H9 (cell line): ENCODE measurements at places on chromosomes 4 and X. TPM values are rescaled to one million over a fixed set of nuclear protein-coding genes. Genes with fewer than 3 reads are reported as not detected.

Gene RIBC1
- 1.0 and 1.2 TPM in 2 replicates for total RNA-seq

Gene ADH7
- total RNA-seq: not detected in 2 replicates

Gene HDX
- 4.0 and 5.0 TPM in 2 replicates for total RNA-seq

Gene SLC7A11
- 19.3 and 19.8 TPM in 2 replicates for total RNA-seq

Gene WAS
- total RNA-seq: 0.24 and 0.61 TPM in 2 replicates

Gene ADH1C
- total RNA-seq: not detected in 2 replicates

Gene SFRP2
- total RNA-seq: 156 and 161 TPM in 2 replicates

Gene TRIM2
- total RNA-seq: 28.9 and 29.0 TPM in 2 replicates

Gene LRRC66
- 0.09 TPM in 1 of 2 replicates, not detected in the other for total RNA-seq

DNA sequence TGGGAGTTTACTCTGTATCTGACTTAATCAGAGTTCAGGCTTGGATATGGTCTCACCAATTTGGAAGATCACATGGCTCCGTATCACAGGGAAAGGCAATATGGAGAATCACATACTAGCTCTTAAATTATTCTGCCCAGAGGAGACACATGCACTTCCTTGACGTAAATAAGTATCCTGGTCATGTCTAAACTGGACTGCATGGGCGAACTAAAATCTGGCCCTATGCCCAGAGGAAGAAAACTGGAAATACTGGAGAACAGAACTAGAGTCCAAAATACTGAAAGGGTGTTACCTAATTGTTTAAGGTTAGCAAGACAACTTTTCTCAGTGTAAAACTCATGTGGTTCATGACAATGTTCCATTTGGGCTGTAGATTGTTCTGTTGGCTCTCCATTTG is 832.3 kb downstream of the RAB28 start:
- H3K27ac ChIP-seq: no peak overlapping the region
- DNase-seq: no peak
- H3K36me3 ChIP-seq: no peaks in the 10 kb centered on the region
- no peaks in the 10 kb centered on the region for H3K4me1 ChIP-seq
- H3K4me3 ChIP-seq: no peak overlapping the region

GRCh38 chrX:1354036-1355019 is 17.7 kb downstream of the IL3RA start:
- H3K4me1 ChIP-seq: no peaks in the 10 kb centered on the region; the same call in 1 of the 2 replicates
- H3K4me3 ChIP-seq: no peak overlapping the region
- DNase-seq: no peak
- H3K36me3 ChIP-seq: peaks cover 12% of the 10 kb centered on the region; the same call in 2 of the 3 replicates
- no peaks in the 10 kb centered on the region for H3K27me3 ChIP-seq

- DNase-seq: no peak
- no peak overlapping the region for H3K27ac ChIP-seq
- no peaks in the 10 kb centered on the region for H3K4me1 ChIP-seq
- no peaks in the 10 kb centered on the region for H3K27me3 ChIP-seq
- H3K36me3 ChIP-seq: no peaks in the 10 kb centered on the region
- no peak overlapping the region for H3K4me3 ChIP-seq
Observed at GRCh38 chr4:93469560-93469959, 359.0 kb upstream of the ATOH1 start.

DNA sequence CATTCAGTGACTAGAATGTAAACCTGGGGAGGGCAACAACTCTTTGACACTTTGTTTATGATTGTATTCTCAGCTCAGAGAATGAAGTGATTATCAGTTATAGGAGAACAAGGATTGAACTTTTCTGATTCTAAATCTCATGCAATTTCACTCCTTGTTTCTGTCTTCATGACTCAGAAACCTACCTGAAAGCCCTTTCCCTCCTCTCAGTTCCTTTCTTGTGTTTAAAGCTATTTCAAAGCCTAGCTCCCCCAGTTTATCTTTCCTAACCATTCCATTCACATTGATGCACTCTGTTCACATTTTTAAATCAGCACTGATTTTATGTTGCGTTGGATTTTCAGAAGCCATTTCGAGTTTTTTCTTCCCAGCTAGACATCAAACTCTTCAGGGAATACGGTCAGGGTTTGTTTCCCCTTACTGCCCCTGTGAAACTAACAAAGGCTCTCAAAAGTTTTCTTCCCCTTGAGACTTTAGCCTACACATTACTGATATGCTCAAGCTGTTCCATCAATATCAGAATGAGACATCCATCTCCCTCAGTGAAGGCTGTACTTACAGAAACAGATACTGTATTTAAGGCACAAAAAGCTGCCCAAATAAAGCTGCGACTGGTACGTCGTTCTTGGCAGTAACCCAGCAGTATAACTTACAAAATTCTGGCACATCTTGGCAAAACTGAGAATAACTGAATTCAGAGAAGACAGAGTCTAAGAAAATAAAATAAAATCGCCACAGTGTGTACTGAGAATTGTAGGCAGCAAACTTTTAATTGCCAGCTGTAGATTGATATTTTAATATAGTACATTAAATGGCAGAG is 31.0 kb downstream of the SRPX start:
- DNase-seq: no peak
- no peaks in the 10 kb centered on the region for H3K4me1 ChIP-seq
- no peak overlapping the region for H3K27ac ChIP-seq
- no peaks in the 10 kb centered on the region for H3K36me3 ChIP-seq
- H3K4me3 ChIP-seq: no peak overlapping the region

DNA sequence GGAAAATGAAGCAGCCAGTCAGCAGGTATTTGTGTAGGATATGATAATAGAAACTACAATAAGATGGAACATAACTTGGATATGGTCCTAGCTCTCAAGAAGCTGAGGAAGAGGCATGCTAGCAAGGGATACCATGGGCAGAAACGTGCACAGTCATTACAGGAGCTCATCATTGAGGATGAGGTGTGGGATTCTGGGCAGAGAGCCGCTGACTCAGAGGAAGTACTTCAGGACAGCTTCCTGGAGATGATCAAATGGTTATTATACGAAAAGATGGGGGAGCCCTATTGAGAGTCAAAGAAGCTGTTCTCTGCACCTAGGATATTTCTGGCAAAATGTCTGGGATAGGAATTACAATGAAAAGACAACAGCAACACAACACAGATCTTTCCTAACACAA is 116.0 kb upstream of the PDE5A start:
- no peaks in the 10 kb centered on the region for H3K27me3 ChIP-seq
- no peaks in the 10 kb centered on the region; the same call in 1 of the 2 replicates for H3K4me1 ChIP-seq
- H3K4me3 ChIP-seq: no peak overlapping the region
- H3K27ac ChIP-seq: no peak overlapping the region
- no peaks in the 10 kb centered on the region for H3K36me3 ChIP-seq

DNA sequence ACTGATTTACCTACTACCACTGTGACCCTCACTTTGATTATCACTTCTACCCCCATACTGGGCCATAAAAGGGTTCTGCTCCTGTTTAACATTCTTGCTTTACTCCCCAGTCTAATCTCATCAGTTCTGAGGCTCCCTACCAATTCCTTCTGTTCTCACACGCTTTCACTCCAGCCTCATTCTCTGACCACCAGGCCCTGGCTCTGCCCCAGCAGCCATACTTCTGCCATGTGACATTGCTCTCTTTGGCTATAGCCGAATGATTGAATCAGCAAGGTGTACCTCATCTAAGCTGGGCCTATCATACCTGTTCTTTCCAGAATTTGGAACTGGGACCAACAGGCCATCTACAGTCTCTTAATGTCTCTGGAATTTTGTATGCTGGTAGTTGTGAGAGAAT is 14.4 kb upstream of the ELF2 start:
- no peaks in the 10 kb centered on the region; the same call in 1 of the 2 replicates for H3K4me1 ChIP-seq
- no peaks in the 10 kb centered on the region for H3K36me3 ChIP-seq
- no peak for DNase-seq
- no peak overlapping the region for H3K27ac ChIP-seq
- no peak overlapping the region for H3K4me3 ChIP-seq

DNA sequence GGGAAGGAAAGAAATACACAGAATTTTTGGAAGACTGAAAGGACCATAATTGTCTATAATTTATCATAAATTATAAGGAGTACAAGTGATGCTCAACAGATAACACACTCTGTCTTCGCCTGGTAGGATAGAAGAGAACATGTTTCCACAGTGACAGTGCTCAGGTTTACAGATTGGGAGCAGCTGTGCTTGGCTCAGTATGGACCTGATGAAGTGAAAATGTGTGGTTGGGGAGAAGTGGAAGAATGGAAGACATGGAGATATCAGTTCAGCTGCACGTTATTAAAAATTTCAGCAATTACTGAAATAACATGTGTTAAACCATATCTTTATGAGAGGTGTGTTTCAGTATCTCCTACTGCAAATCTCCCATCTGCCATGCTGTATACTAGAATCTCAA is 90.6 kb downstream of the TLL1 start:
- H3K4me1 ChIP-seq: no peaks in the 10 kb centered on the region
- no peak for DNase-seq
- peaks cover 10% of the 10 kb centered on the region; the same call in 1 of the 2 replicates for H3K36me3 ChIP-seq
- H3K27me3 ChIP-seq: no peaks in the 10 kb centered on the region
- no peak overlapping the region for H3K27ac ChIP-seq
- H3K4me3 ChIP-seq: no peak overlapping the region

DNA sequence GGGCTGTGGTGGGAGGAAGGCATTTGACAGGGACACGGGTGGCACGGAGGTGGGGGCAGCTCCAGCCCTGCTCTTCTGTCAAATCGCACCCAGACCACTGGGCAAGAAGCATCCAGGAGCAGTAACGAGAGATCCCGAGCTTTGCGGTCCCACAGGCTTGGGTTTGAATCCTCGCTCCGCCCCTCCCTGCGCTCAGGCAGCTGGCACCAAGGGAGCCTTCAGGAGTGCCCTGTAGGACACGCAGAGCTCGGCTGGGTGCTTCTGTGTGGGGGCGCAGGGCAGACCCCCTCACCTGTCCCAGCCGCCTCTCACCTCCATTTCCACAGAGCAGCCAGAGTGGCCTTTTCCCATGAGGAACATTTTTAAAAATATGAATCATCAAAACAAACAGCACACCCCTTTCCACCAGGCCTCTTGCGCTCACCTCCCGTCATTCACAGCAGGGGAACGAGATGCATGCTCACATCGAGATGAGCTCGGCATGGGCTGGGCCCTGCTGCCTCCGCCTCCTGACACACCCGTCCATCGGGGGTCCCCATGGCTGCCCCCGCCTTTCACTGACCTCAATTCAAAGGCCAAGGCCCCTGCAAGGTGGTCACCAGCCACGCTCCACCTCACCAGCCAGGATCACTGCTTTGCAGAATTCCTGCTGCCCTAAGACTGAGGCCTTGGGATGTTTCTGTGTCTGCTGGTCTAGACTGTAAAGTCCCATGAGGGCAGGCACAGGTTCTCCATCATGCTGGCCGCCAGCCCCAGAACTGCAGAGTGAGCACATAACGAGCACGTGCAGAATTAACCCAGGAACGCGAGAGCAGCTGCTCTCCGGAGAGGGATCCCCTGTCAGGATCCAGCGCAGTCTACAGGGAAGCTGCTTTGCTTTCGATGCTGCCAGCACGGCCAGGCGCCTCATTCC is 52.7 kb downstream of the ACOX3 start:
- H3K4me3 ChIP-seq: no peak overlapping the region
- DNase-seq: no peak
- no peaks in the 10 kb centered on the region for H3K4me1 ChIP-seq
- no peak overlapping the region for H3K27ac ChIP-seq
- peaks cover 6% of the 10 kb centered on the region for H3K36me3 ChIP-seq

- H3K4me3 ChIP-seq: no peak overlapping the region
- no peaks in the 10 kb centered on the region for H3K4me1 ChIP-seq
- H3K27ac ChIP-seq: no peak overlapping the region
- DNase-seq: no peak
- H3K27me3 ChIP-seq: no peaks in the 10 kb centered on the region; the same call in 1 of the 2 replicates
- H3K36me3 ChIP-seq: peaks cover 2% of the 10 kb centered on the region; the same call in 1 of the 3 replicates
Observed at GRCh38 chr4:31375936-31376335, 655.8 kb downstream of the PCDH7 start.

DNA sequence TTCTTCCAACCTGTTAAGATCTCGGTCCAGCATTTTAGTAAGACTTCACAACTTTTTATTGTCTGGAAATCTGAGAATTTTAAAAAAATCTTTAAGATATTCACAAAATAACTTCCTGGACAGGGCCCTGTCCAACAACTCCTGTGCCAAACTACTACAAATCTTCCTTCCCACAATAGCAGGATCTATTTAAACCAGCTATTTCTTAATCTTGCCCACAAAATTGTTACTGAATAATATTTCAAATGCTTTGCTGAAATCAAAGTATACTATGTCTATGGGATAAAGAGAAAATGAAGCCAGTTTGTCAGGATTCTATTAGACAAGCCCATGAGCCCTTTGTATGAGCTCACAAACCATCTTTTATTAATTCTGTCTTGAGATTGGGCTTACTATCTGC is 104.1 kb upstream of the DDIT4L start:
- H3K27ac ChIP-seq: no peak overlapping the region
- DNase-seq: no peak
- no peaks in the 10 kb centered on the region for H3K27me3 ChIP-seq
- no peaks in the 10 kb centered on the region; the same call in 1 of the 2 replicates for H3K4me1 ChIP-seq
- no peaks in the 10 kb centered on the region for H3K36me3 ChIP-seq

DNA sequence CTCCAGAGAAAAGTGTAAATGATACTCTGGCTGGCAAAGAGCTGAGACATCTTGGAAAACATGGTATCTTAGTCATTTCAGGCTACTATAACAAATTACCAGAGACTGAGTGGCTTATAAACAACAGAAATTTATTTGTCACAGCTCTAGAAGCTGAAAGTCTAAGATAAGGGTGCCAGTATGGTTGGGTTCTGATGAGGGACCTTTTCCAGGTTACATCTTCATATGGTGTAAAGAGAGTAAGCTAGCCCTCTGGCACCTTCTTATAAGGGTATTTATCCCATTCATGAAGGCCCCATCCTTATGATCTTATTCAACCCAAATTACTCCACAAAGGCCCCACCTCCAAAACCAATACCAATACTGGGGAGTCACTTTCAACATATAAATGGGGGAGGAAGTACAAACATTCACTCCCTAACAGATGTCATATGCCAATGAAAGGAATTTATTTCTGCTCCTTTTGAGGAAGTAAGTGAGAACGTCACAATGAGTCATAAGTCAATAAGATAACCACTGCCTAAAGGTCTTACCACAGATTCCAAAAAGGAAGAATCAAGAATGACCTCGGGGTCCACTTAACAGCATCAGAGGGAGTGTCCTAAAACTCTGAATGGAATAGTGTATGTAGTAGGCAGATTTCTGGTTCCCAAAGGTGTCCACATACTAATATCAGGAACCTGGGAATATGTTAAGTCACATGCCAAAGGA is 246.6 kb downstream of the OPHN1 start:
- no peaks in the 10 kb centered on the region for H3K27me3 ChIP-seq
- H3K27ac ChIP-seq: no peak overlapping the region
- DNase-seq: no peak
- H3K4me3 ChIP-seq: no peak overlapping the region
- H3K4me1 ChIP-seq: no peaks in the 10 kb centered on the region

GRCh38 chr4:43990551-43990950 is 458.1 kb downstream of the KCTD8 start:
- no peaks in the 10 kb centered on the region for H3K4me1 ChIP-seq
- H3K36me3 ChIP-seq: peaks cover 12% of the 10 kb centered on the region
- H3K27ac ChIP-seq: no peak overlapping the region
- no peak overlapping the region for H3K4me3 ChIP-seq
- H3K27me3 ChIP-seq: no peaks in the 10 kb centered on the region

DNA sequence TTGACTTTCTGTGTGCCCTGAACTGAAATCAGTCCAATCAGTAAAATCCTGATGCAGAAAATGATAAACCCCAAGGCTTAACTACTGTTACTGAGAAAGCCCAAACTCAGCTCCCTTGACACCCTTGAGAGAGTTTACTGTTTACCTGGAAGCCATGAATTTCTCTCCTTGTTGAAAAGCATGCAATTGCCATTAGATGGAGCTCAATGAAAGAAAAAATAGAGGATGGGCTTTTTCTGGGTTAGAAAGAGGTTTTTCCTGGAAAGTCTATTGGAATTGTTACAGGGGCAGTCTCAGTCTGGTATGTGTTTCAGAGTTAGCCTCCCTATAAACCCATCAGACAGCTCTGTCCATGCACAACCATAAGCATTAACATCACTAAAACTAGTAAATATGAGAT is 66.4 kb upstream of the C4orf54 start:
- no peak overlapping the region for H3K27ac ChIP-seq
- H3K4me3 ChIP-seq: no peak overlapping the region
- peaks cover 4% of the 10 kb centered on the region; the same call in 2 of the 3 replicates for H3K36me3 ChIP-seq
- peaks cover 4% of the 10 kb centered on the region; the same call in 1 of the 2 replicates for H3K4me1 ChIP-seq
- no peaks in the 10 kb centered on the region for H3K27me3 ChIP-seq
- no peak for DNase-seq
